Transverse colon (tissue), 4 donors: ENCODE measurements at places on chromosomes 12 and 14.

GRCh38 chr14:72523424-72524294 lies 370.2 kb downstream of the DPF3 start:
- no peak for DNase-seq

- no peak for DNase-seq
Observed at GRCh38 chr14:76174982-76175381, 23.3 kb downstream of the GPATCH2L start.

DNA sequence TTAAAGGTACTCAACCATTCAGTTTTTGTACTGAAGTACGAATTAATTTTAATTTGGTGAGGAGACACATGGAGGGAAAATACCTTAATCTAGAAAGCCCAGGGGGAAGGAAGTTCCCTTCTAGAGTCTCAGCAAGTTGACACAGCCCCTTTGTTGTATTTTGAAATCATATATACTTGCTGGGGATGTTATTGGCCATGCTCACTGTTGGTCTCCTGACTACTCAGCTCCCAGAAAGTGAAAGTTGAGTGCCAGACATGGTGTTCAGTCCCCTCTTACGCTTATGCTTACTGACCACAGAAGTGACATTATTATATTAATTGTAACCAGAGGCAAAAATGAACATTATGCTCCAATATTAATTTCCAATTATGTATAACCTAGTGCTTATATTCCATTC lies 28.1 kb downstream of the ARF6 start:
- no peak for DNase-seq

GRCh38 chr14:67955261-67955660 lies 135.7 kb downstream of the RAD51B start:
- DNase-seq, result no peak

DNA sequence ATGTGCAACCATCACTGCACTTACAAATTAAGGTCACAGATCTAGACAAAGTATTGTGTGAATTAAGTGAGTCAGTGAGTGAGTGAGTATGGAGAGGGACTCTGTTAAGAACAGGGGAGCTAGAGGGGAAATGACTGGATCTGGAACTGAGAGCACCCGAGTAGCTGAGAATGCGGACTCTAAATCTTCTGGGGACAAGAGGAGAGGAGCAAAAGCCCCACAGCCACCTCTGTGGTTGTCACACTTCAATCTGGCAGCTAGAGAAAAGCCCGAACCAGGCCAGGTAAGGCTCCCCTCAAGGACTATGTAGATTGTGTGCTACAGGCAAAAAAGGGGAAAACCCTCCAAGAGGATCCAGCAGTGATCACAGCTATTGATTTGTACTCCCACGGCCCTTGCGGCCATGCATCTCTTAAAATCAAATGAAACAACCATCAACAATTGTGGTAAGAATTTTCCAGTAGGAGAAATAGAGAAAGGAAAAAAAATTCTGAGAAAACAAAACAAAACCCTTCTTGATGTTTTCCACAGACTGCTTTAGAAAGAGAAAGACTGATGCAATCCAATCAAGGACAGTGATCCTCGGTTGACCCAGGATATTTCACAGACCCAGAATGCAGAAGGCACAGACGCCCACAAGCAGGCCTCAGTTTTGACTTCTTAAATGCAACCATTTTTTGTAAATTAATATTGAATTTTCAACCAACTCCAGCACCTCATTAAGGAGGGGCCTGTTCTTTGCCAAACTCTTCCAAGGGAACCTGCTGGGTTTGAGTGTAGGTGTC lies 109.6 kb downstream of the SLC38A6 start:
- DNase-seq, result no peak

GRCh38 chr12:56644654-56645053 lies 1.1 kb downstream of the ATP5F1B start:
- no peak for DNase-seq

DNA sequence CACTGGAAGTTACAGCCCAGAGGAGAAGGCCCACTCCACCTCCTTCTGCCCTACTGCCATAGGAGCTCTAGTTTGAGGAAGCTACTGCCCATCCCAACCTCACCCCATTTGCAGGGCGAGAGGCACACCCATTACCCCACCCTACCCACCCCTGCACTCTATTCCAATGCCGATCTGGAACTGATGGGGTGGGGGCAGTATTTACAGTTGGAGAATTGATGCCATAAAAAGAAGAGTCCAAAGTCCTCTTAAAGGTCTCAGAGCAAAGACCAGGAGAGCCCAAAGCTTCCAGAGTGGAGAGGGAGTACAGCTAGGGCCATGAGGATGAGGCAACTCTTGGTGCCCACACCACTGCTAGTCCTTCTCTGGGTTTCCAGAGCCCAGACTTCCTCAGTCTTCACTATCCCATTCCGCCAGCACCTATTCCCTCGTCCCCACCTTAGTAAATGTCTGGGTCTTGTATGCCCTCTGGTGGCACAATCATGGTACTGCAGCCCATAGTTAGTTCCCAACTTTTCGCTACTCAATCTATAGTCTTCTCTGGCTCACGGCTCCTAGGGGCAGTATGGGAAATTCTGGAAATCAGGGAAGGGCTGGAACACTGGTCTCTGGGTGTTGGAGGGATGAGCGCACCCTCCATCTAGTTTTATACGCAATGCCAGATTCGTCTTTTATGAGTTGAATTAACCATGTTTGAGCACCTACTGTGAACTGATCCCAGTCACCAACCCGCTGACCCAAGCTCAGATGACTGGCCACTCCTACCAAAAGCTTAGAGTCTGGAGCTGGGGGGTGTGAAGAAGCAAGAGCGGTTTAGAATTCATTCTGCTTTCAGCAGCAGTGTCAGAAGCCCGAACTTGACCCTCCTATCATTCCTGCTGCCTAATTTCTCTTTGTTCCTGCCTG lies 6.9 kb upstream of the ADCY6 start:
- DNase-seq, result peak; percentile 84

DNA sequence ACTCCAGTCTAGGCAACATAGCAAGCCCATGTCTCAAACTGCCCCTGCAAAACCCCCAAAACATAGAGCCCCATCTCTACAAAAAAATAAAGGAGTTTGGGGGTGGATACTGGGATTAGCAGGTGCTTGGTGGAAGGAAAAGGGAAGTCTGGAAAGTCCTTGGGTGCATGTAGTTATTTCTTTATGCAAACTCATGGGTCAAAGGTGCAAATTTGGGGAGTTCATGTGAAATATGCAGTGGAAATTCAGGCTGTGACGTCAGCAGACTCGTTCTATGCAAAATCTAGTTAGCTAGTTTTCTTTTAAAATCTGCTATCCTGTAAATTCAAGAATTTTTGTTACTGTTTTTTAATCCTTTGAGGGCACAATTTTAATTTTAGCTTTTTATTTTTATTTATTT lies 51.3 kb downstream of the GNS start:
- DNase-seq, result no peak

DNA sequence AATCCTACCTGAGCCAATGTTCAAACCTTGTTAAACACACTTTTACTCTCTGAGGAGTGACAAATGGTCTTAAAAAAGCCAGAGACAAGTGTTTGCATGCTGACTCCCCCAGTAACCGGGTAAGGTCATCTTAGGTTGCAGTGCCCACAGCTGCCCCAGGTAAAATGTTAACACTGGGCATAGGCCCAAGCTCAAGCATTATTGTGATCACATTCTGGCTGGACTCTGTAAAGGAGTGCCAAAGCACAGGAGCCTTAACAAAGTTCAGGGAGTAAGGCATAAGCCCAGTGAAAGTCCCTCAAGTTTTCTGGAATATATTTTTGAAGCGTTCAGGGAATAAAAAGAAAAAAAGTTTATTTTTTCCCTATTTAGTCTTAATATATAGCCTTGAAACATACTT lies 8.6 kb downstream of the EDDM3A start:
- DNase-seq, result no peak

GRCh38 chr14:96102081-96102856 lies 63.1 kb downstream of the C14orf132 start:
- DNase-seq, result no peak

DNA sequence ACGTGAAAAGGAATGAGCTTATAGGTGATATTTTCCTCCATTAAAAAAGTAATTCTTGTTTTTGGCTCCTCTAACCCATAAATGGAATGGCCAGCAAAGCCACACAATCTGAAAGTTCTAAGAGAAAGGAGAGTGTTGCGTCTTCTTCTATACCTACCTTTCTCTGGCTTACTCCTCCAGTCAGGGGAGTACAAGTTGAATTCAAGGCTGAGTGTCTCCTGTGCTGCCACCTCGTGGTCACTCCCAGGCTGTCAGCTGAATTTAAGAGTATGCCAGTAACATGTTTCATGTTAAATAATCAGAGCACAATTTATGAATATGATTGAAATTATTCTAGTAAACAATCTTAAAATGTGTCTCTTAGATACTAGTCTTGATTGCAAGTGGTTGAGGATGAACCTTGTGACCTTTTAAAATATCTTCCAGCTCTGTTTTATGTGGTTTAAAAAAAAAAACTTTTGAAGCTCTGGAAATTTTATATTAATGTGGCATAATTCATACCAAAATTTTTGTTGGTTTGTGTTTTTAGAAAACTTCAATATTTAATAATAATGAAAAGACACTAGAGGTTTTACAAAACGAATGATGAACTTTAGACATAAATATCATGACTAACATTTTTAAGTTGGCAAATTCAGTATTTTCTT lies 31.7 kb downstream of the PTHLH start:
- peak; percentile 76 for DNase-seq

DNA sequence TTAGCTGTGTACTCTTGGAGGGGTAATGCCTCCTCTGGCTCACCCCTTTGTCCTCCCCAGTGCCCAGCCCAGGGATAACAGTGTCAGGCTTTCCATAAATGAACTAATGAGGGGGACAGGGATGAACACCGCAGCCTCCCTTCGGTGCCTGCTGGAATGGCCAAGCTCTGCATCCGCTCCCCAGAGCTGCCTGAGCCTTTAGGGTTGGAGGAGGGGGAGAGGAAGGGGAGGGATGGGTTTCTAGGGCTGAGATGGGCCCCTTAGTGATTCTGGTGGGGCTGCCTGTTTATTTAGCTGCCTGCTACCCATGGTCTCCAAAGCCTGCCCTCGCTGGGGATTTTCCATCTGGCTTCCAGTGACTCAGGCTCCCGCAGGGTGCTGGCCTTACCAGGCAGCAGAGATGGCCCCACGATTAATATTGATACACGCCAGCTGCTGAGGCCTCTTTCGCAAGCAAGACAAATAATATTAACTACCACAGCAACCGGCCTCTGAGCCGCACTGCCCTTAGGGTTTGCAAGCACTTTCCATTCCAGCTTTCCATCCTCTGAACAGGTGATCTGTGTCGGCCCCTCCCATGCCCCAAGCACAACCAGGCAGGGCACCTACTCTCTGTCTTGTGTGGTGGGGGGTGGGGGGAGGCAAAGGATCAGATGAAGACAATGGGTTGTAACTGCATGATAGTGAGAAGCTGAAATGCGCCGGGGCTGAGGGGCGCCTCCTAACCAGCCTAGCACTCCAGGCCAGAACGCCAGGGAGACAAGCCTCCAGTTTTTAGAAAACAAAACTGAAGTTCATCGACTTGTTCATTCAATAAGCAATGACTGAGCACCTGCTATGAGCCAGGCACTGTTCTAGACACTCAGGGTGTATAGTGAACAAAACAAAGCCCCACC lies 56.7 kb downstream of the C14orf132 start:
- DNase-seq, result no peak

DNA sequence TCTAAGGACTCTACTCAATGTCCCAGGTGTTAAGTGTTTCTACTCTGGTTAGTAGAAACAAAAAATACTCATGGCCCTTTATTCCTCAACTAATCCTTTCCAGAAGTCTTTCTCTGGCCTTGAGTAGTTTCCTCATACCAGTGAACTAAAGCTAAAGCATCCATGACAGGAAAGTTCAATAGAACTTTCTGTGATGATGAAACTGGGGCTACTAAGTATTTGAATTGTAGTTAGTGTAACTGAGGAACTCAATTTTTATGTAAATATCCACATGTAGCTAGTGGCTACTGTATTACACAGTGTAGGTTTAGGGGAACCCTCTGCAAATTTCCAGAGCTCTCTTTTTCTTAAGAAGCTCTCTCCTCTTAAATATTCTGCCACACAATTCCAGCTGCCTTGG lies 63.7 kb downstream of the R3HDM2 start:
- no peak for DNase-seq

DNA sequence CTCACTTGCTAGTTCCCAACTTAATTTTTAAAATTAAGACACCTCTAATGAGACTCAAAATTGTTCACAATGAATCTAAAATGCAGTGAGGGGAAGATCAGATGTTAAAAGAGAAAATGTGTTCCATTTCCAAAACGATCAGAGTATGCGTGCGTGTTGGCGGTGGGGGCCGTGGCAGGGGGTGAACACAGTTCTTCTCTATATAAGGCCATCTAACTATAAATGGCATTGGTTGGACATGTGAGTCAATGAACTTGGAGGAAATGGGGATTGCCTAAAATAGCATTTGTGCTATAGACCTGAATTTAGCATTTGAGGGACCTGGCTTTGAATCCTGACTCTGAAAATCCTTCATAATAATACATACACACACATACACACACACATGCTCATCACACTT lies 149.4 kb downstream of the FOXN3 start:
- no peak for DNase-seq

DNA sequence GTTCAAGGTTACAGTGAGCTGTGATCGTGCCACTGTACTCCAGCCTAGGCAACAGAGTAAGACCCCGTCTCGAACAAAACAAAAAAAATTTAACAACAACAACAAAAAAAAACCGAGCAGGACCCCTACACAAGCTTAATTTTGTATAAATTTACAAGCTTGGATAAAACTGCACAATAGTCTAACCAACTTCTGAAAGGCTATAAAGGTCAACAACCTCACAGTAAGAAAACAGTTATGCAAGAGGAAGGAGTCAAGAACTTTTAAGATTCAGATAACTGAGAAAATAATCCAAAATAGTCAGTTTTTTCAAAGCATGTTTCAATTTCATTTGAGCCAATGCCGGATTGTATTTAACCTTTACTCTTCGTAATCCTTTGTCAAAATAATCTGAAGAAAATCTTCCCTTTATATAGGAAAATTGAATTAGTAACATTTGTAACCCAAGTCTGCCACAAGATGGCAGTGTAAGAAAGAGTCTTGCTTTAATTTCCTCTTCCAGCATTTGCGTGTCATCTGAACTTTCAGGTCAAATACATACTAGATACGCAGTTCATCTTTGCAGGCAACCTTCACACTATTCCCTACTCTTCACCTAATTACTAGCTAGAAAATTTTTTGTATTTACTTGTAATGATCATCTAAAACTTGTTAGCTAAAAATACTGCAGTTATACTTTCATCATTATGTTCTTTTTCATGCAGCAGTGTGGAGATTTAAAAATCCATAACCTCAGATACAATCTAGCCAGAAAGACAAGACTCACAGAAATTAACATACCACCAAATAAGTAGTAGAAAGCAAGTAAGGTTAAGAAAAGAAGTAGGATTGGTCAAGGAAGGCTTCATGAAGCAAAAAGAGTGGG lies 5.8 kb downstream of the CCNB1IP1 start:
- no peak for DNase-seq

GRCh38 chr12:51160814-51161459 lies 12.0 kb downstream of the TFCP2 start:
- DNase-seq, result no peak
